ENCODE measurements at places on chromosomes 11 and 22.

GRCh38 chr11:85805387-85805786, 5.6 kb downstream of the SYTL2 start:
- no peak for DNase-seq

- peak; percentile 16 for DNase-seq
Measured at GRCh38 chr11:128559496-128560103, 27.8 kb downstream of the ETS1 start.

DNA sequence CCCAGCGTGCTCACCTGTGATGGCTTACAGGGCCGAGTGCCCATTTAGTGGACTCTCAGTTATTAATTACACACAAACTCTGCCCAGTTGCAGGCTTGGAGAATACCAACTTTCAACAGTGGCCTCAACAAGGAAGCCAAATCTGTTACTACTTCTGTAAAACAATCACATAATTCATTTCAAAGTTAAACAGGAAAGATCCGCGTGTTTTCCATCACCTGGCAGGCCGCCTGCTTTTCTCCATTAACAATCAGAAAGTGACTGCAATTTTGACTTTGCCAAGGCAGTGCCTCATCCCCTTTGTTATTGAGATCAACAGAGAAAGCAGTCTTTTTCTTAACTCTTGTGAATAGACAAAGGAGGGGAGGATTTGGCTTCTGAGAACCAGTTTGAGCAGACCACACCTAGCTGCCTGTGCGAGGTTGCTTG, 77.7 kb downstream of the BARX2 start:
- DNase-seq = no peak

- no peak for DNase-seq
Measured at GRCh38 chr11:117613521-117613920, 183.5 kb downstream of the DSCAML1 start.

- DNase-seq = no peak
Measured at GRCh38 chr22:37547251-37547741, 13.0 kb upstream of the CDC42EP1 start.

- no peak for DNase-seq
Measured at GRCh38 chr11:112949781-112950575, 11.2 kb upstream of the NCAM1 start.

DNA sequence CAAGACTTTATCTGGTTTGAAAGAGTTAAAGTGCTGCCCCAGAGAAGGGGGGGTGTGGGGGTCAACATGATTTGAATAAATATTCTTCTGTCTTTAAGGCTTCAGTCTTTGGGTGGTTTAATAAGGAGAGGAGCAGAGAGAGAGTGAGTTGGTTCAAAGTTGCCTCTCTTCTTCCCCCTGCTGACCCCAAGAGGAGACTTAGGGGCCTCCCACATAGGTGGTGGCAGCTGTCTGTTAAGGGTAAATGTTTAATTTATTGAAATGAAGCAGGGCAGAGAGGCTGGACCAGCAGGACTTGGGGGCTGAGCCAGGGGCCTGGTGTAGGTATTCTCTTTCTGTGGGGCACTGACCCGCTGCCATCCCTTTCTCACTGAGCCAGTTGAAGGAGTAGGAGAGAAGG, 5.5 kb downstream of the POU2F3 start:
- no peak for DNase-seq

DNA sequence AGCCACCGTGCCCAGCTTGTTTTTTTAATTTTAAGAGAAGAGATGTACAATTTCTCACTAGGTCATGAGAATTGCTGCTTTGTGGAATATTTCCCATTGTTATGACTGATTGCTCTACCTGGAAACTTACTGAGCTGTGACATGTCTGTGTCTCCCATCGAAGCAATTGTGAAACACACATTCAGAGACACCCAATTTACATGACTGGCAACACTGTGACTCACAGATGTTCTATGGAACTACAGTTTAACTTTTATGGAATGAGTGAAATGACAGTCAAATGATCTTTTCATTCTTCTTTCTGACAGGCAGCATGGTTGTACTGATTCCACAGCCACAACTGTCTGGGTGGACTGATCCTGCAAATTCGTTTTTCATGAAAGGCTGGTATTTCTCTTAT, 32.3 kb downstream of the ELF5 start:
- no peak for DNase-seq

DNA sequence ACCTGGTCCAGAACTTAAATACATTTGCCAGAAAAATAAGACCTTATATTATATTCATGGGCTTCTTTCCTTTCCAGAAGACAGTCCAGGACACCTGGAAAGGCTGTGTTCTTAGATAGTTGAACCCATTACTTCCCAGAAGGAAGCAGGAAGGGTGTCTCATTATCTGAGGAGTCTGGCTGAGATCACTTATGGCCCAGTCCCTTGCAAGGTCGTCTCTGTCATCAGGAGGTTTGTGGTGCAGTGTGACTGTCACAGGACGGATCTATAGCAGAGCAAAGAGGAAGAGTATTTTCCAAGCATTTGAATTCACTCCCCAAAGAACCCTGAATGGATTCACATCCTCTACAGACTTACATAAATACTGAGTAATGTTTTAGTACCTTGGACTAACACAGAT, 270.7 kb upstream of the MTNR1B start:
- DNase-seq = no peak

DNA sequence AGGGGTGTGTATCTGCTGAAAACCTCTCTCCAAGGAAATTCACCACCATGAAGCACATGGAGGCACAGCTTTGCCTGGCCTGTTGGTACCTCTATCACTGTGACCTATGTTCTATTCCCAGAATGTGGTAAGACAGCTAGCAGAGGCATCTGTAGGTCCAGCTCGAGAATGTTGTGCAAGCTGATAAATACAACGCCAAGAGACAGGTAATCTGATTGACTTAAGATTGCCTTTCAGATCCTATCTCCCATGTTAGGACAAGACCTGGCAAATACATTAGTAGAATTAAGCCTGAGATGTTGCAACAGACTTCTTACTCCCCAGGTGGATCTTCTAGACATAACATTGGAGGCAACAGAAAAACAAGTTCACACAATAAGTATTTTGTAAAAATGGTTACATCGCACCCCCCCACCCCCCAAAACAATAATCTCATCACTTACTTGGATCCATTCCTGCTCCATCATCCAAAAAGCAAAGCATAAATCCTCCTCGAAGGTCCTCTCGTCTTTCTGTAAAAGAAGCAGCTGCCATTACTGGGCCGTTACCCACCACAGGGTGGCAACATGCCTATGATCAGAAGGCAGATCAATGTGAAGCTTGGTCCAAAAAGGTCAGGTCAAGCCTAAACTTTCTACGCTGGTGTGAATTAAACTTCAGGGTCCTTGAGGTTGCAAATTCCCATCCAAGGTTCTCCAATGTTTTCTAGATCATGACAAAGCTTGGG, 18.5 kb downstream of the MORC2 start:
- no peak for DNase-seq

GRCh38 chr11:115672412-115672811, 168.2 kb upstream of the CADM1 start:
- no peak for DNase-seq

DNA sequence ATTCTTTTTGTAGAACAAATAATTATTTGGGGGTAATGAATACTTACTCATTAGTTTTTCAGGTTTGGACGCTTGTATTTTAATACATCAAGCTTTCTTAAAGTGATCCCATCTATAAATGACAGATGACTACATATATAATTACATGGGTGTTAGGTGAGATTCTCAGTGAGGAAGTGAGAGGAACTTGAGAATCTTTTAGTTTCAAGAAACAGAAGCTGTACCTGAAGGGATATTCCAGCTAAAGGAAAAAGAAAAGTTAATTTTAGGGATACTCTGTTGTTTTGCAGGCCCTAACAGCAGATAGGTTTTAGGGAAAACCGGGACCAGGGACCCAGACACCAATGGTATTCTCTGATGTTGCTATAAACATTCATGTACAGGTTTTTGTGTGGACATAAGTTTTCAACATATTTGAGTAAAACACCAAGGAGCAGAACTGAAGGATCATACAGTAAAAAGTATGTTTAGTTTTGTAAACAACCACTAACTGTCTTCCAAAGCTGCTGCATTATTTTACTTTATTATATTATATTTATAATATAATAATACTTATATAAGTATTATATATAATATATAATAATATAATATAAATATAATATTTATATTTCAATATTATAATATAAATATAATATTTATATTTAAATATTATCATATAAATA, 24.1 kb upstream of the PHOX2A start:
- DNase-seq = no peak

DNA sequence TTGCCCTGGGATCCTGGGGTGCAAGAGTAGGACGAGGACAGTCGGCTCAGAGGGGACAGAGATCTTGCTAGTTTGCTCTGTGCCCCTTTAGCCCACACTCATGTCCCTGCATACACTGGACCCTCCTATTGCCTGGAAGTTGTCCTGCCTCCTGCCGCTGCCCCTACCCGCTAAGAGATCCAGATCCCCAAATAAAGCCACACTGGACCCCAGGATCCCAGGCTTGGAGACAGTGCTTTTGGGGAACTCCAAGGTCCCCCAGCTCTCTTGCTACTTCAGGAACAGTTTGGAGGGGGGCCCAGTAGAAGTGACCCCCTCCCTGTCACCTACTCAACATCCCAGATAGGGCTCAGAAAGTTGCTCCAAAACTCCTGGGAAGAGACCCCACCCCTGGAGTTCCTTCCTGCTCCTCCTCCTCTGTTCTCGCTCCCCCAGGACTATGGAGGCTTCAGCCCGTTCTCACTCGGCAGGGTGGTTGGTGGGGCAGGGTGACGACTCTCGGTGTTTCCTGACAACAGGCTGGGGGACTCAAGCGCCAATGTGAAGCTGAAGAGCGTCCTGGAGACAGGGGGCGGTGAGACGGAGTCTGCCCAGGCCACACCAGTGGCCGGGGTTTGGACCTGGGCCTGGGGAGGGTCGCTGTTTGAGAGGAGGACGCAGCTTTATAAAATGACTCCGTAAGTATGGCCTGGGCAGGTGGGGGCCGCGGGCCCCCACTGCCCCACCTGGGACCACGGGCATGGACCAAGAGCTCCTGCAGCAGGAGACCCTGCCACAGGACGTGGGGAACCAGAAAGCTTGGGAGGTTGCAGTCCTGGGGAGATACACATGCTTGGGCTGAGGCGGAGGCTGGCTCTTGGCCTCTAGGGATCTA, 19.2 kb upstream of the TUB start:
- DNase-seq = no peak

- no peak for DNase-seq
Measured at GRCh38 chr11:97355230-97355629, 965.4 kb downstream of the JRKL start.

Measured in NCI-H226 (cell line).